ENCODE measurements at places on chromosomes 7 and 10. TPM values are rescaled to one million over a fixed set of nuclear protein-coding genes. Genes with fewer than 3 reads are reported as not detected.

DNA sequence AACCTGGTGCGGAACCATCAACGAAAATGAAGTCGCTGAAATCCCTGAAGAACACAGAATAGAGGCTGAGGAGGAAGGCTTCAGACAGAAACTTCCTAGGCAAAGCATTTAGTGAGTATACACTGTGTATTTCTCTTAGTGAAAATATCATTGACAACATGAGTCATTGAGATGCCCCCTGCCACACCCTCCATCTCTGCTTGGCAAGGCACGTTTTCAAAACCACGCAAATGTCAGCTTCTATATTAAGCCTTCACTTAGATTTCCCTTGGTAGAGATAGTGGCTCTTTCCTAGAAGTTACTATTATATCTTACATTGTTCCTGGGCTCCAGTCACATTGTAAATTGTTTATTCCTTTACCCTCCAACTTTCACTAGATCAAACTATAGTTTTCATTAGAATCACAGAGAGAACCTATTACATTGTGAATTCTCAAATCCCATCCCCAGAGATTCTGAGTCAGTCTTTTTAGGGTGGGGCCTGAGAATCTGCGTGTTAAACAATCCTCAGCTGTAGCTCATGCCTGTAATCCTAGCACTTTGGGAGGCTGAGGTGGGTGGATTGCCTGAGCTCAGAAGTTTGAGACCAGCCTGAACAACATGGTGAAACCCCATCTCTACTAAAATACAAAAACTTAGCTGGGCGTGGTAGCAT, 4.6 kb upstream of the SKAP2 start:
- no peaks in the 10 kb centered on the region for H3K4me1 ChIP-seq
- no peaks in the 10 kb centered on the region for H3K36me3 ChIP-seq
- no peak overlapping the region for H3K4me3 ChIP-seq
- DNase-seq = no peak
- no peaks in the 10 kb centered on the region for H3K27me3 ChIP-seq
- no peak overlapping the region for H3K27ac ChIP-seq

DNA sequence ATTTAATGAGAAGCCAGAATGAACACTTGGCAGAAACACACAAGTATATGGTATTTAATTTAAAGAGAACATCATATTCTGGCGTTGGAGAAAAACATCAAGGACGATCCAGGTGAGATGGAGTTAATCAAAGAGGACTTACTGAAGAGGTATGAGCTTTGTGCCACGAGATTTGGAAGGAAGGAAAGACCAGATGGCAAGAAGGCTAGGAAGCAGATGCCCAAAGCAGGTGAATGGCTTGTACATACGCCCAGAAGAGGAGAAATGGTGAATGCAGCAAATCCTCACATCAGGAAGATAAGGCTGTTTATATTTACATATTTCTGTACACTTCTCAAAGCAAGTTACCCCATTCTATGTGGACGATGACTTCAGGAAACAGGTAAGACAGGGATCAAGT, 163.9 kb upstream of the PLXNA4 start:
- DNase-seq = no peak
- no peaks in the 10 kb centered on the region for H3K36me3 ChIP-seq
- no peak overlapping the region for H3K4me3 ChIP-seq
- H3K27me3 ChIP-seq = no peaks in the 10 kb centered on the region

DNA sequence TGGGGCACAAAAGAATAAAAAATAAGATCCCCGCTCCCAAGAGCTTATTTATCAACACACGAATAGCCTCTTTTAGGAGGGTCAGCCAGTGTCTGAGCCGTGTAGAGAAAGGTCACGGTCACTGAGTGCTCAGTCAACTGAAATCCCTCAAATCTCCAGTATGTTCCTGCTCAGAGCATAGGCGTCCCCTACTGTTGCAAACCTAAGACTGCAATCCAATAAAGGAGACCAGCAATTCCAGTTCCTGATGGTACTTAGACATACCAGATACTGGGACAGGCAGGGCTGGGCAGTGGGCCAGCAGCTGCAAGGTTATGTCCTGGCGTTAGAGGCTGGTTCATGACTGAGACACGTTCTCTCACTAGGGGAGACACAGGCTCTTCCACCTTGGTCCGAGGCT, 93.6 kb downstream of the CACNB2 start:
- H3K27me3 ChIP-seq = peaks cover 3% of the 10 kb centered on the region
- H3K4me1 ChIP-seq = no peaks in the 10 kb centered on the region
- no peaks in the 10 kb centered on the region for H3K36me3 ChIP-seq
- H3K27ac ChIP-seq = no peak overlapping the region
- H3K4me3 ChIP-seq = no peak overlapping the region
- no peak for DNase-seq

- no peak overlapping the region for H3K4me3 ChIP-seq
- peaks cover 6% of the 10 kb centered on the region for H3K36me3 ChIP-seq
- no peak overlapping the region for H3K27ac ChIP-seq
Observed at GRCh38 chr7:27745064-27745583, 5.2 kb downstream of the TAX1BP1 start.

TACR2 gene
- not detected for total RNA-seq

DNA sequence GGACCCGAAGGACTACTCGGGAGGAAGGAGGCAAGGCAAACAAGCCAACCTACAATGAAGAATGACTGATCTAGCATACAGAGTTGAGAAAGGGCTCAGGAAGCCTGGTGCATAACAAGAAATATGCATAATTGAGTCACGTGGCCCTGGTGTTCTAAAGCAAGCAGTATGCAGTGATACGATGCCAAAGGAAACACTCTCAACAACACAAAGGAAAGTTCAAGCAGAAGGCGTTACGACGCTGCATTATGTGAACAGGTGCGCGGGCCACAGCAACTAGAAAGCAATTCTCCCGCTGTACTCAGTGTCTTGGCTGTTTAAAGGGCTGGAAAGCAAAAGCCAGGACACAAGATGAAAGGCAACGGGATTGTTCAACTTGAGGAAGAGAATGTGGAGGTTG, 100.8 kb downstream of the PRTFDC1 start:
- DNase-seq = no peak
- no peak overlapping the region for H3K4me3 ChIP-seq
- H3K36me3 ChIP-seq = no peaks in the 10 kb centered on the region

DNA sequence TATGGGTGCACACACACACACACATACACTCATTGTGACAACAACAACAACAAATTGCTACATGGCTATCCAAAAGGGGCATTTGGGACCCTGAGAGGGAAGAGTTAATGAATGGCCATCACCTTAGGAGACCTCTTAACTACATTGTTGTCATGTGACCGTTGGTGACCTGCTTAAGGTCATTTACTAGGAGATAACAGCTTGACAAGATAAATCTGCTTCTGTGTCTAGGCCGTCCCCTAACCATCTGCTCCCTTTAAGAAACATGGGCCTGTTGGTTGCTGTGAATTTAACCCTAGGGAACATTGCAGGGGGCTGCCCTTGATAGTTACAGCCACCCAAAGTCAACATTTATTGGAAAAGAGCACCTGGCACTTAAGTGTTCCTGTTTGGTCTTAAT, 29.7 kb downstream of the C1QL3 start:
- H3K27ac ChIP-seq = no peak overlapping the region
- H3K4me1 ChIP-seq = no peaks in the 10 kb centered on the region
- H3K4me3 ChIP-seq = no peak overlapping the region
- H3K36me3 ChIP-seq = peaks cover 6% of the 10 kb centered on the region
- DNase-seq = no peak

DNA sequence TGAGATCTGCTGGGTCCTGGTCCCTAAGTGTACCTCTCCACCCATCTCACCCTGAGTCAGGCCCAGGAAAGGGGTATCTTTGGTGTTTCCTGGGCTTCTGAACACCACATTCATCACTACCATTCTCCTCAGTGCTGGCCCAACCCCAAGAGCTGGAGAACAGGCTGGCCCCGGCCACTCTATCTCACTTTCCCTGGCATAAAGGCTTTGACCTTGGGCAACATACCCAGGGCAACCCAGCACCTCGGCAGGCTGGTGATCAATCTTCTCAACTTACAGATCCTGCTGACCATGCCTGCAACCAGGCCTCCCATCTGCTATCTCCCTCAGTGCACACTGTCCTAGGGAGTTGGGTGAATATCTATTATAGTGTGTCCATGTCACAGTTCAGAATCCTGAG, 2.1 kb downstream of the VSIR start:
- H3K36me3 ChIP-seq = no peaks in the 10 kb centered on the region
- no peaks in the 10 kb centered on the region for H3K27me3 ChIP-seq
- H3K4me1 ChIP-seq = peaks cover 65% of the 10 kb centered on the region
- H3K27ac ChIP-seq = peak overlapping the region; percentile 94
- H3K4me3 ChIP-seq = peak overlapping the region; percentile 32

Measured in GM12878 (cell line).